Liver (tissue), 10 donors: ENCODE measurements at places on chromosomes 5 and 9. TPM values are rescaled to one million over a fixed set of nuclear protein-coding genes. Genes with fewer than 3 reads are reported as not detected.

DNA sequence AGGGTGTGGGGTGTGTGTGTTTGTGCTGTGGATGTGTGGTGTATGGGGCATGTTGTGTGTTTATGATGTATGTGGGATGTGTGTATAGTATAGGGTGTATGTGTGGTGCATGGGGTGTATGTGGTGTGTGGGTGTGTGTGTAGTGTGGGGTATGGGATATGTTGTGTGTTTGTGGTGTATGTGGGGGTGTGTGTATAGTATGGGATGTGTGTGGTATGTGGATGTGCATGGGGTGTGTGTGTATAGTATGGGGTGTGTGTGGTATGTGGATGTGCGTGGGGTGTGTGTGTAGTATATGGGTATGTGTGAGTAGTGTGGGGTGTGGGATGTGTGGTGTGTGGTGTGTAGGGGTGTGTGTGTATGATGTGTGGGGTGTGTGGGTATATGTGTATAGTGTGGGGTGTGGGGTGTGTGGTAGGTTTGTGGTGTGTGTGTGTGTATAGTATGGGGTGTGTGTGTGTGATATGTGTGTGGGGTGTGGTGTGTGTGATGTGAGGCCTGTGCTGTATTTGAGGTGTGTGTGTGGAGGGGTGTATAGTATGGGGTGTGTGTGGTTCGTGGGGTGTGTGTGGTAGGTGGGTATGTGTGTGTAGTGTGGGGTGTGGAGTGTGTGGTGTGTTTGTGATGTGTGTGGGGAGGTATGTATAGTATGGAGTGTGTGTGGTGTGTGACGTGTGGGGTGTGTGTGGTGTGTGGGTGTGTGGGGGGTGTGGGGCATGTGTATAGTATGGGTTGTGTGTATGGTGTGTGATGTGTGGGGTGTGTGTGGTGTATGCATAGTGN is 10.5 kb downstream of the ECSCR start:
- no peaks in the 10 kb centered on the region for H3K4me1 ChIP-seq
- no peaks in the 10 kb centered on the region for H3K36me3 ChIP-seq
- no peaks in the 10 kb centered on the region for H3K27me3 ChIP-seq

The IL9 gene
- total RNA-seq: not detected

DNA sequence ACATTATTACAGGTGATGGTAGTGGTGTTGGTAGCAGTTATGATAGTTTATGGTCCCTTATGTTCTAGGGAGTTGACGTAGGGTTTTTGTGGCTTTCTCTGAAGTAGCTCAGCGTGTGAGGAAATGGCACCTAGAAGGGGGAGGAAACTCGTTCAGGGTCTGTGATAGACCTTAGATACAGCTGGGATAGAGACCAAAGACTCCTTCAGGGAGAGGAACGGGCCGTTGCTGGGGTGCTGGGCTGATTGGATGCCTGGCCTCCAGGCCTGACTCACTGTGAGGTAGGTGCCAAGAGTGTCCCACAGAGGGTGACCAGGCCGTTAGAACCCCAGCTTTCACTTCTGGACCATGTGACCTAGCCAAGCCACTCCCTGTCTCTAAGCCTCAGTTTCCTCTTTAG is 96.6 kb downstream of the DAB2IP start:
- no peak for DNase-seq
- H3K4me3 ChIP-seq: no peak overlapping the region
- no peak overlapping the region for H3K27ac ChIP-seq
- no peaks in the 10 kb centered on the region for H3K36me3 ChIP-seq

DNA sequence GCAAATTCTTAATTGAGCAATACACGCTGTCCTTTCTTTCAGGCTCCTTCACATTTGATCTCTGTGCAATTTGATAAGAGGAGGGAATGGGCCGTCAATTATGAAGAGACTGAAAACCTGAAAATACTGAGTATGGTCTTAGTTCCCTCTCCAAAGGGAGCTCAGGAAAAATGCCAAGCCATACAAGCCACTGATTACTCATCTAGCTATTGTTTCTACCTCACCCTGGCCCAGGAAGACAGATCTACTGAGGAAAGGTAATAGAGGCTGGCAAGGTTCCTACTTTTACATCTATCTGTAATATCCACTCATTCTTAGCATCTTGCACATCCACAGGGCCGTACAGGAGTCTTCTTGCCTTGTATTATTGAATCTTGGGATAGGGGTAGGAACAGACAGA is 23.7 kb upstream of the TNC start:
- H3K27me3 ChIP-seq: no peaks in the 10 kb centered on the region
- no peak overlapping the region for H3K27ac ChIP-seq

GRCh38 chr5:116621599-116621998 is 47.0 kb upstream of the SEMA6A start:
- H3K36me3 ChIP-seq: no peaks in the 10 kb centered on the region
- H3K27ac ChIP-seq: no peak overlapping the region
- H3K27me3 ChIP-seq: no peaks in the 10 kb centered on the region
- H3K4me1 ChIP-seq: no peaks in the 10 kb centered on the region

The SPTAN1 gene
- total RNA-seq: 76.9 TPM

DNA sequence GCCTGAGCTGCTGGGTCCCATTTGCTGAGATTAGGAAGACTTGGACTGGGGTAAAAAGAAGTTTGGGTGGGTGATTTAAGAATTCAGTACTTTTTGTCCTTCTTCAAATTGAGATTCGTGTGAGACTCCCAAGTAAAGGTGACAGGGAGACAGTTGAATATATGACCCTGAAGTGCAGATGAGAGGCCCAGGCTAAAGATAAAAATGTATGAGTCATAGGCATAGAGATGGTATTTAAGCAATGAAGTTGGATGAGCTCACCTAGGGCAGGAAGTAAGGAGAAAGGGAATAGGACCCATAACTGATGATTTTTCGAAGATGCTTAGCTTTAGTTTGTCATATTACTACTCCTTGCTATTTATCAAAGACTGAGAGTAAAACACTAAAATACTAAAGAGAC is 255.9 kb upstream of the ADRA1B start:
- H3K27me3 ChIP-seq: no peaks in the 10 kb centered on the region
- H3K36me3 ChIP-seq: no peaks in the 10 kb centered on the region
- no peaks in the 10 kb centered on the region for H3K4me1 ChIP-seq
- H3K4me3 ChIP-seq: no peak overlapping the region

- DNase-seq: peak; percentile 55
- no peaks in the 10 kb centered on the region for H3K36me3 ChIP-seq
- H3K4me1 ChIP-seq: peaks cover 30% of the 10 kb centered on the region
- H3K4me3 ChIP-seq: no peak overlapping the region
These were observed 13.6 kb upstream of the VDAC1 start for GRCh38 chr5:134018154-134018985.

The HCN1 gene
- under 0.01 TPM for total RNA-seq

DNA sequence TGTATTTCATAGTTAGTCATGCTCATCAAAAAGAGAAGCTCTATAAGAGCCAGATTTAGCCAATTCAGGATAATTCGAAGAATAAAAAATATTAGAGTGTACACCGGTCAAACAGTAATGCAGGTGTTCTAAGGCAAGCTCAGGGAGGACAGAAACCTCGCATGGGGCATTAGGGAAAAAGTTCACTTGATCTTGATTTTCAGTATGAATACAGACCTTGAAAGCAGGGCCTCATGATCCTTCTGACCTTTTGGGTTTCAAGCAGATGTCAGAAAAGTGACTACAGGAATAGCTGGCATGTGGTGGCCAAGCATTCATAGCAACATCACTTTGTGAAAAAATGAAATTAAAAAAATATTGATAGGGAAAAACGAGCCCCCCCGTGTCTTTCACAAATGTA is 394.9 kb downstream of the KIF4B start:
- no peaks in the 10 kb centered on the region for H3K36me3 ChIP-seq
- no peak for DNase-seq
- no peaks in the 10 kb centered on the region for H3K27me3 ChIP-seq

GRCh38 chr5:169958278-169958677 is 22.0 kb downstream of the INSYN2B start:
- H3K4me1 ChIP-seq: no peaks in the 10 kb centered on the region
- no peaks in the 10 kb centered on the region for H3K36me3 ChIP-seq
- H3K27ac ChIP-seq: no peak overlapping the region

The XRCC4 gene
- total RNA-seq: 3.3 TPM

The LTC4S gene
- 1.8 TPM for total RNA-seq

DNA sequence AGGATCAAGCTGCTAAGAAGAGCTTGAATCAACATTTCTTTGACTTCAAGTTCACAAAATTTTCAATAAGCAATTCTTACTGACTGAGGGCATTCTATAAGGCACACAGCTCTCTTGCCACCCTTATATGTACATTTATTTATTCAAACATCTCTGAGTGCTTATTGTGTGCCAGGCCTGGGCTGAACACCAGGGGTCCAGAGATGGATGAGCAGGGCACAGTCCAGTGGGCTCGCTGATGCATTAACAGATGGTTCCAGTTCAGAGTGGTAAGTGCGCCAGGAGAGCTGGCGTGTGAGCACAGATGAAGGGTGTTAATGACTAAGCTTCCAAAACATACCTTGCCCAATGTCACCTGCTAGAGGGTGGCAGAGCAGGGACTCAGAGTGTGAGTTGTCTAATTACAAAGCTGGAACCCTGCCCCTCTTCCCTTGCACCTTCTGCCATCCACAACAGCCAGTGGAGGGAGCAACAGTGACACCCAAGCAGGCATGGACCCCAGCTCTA is 24.6 kb downstream of the ALG2 start:
- no peaks in the 10 kb centered on the region for H3K27me3 ChIP-seq
- no peak for DNase-seq
- H3K4me3 ChIP-seq: no peak overlapping the region

The PTGER4 gene
- total RNA-seq: 3.6 TPM
